Activated CD4-positive, CD25-positive, alpha-beta regulatory T cell (primary cell): ENCODE measurements at places on chromosomes 4 and X.

GRCh38 chrX:85111347-85111746 is 107.7 kb downstream of the APOOL start:
- no peak for DNase-seq

DNA sequence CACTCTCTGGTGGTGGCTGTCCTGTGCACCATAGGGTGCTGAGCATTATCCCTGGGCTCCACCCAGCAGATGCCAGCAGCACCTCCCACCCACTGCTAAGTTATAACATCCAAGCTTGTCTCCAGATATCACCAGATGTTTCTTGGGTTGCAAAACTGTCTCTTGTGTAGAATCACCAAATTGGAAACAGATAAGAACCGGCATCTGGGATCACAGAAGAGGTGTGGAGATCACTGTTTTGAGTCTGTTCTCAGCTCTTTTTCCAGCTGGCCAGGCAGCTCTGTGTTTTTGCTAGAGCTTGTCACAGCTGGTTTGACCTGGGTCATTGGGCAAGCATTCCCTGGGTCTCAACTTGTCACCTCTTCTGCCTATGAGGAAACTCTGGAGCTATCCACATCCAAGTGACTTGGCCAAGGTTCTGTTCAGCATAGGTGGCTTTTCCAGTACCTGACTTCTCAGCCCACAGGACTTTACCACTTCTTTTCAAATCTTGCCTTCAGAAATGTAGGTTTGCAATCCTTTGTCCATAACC is 15.3 kb upstream of the PUDP start:
- no peak for DNase-seq

- DNase-seq: no peak
These were observed 142.4 kb upstream of the CPXCR1 start for GRCh38 chrX:88604433-88605221.

DNA sequence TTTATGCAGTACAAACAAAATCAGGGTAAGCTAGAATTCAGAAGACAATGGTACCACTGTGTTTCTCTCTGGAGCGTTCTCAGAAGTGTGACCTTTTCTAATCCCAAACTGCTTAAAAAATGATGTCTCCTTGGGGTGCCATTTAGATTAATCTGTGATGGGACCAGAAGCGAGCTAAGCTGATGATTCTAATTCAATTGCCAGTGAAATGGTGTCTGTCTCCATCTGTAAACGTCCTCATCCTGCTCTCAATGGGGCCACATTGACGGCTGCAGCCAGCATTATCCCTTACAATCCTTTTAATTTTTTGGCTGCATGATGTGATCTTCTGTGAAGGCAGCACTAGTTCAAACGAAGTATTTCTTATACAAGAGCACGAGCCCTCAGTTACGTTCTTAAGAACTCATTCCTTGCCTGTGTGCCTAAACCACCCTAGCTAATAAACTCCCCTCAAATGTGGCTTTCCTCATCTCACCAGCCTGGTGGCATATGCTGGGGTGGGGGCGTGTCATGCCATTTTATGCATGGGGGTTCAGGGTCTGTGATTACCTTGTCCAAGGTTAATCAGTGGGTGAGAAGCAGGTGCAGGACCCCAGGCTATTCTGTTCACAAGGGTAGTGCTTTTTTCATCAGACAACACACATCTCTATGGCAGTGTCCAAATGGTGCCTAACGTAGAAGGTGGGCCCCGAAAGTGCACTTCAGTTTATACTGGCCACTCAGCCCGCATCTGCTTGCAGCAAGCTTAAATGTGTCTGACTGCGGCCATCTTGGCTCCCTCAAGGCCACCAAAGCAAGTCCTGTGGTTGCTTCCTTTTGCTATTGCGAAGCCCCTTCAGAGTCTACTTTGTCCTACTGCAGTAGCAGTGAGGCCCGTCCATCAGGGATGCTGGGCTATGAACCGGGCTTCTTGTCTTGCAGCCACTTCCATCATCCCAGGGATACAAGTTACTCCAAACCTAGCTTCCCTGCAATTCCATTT is 45.7 kb upstream of the SLC2A9 start:
- DNase-seq: no peak

GRCh38 chr4:181194096-181194495 is 1049.1 kb upstream of the TENM3 start:
- DNase-seq: no peak

DNA sequence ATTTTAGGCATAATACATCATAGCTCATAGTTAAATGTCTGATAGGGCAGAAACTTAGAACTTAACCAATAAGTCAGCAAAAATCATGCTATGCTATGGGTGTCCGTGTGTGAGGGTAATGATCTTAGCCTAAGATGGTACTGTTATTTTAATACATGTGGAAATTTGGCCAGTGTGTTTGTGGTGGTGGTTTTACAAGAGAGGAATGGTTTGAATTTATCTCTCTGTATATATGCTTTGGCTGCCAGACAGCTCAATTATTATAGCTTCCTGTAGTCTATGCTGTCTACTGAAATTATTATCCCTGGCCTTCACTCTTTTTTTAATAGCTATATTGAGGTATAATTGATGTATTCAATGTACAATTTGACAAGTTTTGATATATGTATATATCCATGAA is 21.3 kb downstream of the ZNF330 start:
- no peak for DNase-seq

- no peak for DNase-seq
These were observed 339.7 kb upstream of the PCDH7 start for GRCh38 chr4:30380404-30380998.

GRCh38 chr4:153026591-153027346 is 90.6 kb downstream of the FHDC1 start:
- DNase-seq: no peak

GRCh38 chr4:91448668-91449330 is 855.0 kb upstream of the GRID2 start:
- no peak for DNase-seq

GRCh38 chrX:47489507-47490275 is 6.7 kb upstream of the ZNF41 start:
- no peak for DNase-seq

DNA sequence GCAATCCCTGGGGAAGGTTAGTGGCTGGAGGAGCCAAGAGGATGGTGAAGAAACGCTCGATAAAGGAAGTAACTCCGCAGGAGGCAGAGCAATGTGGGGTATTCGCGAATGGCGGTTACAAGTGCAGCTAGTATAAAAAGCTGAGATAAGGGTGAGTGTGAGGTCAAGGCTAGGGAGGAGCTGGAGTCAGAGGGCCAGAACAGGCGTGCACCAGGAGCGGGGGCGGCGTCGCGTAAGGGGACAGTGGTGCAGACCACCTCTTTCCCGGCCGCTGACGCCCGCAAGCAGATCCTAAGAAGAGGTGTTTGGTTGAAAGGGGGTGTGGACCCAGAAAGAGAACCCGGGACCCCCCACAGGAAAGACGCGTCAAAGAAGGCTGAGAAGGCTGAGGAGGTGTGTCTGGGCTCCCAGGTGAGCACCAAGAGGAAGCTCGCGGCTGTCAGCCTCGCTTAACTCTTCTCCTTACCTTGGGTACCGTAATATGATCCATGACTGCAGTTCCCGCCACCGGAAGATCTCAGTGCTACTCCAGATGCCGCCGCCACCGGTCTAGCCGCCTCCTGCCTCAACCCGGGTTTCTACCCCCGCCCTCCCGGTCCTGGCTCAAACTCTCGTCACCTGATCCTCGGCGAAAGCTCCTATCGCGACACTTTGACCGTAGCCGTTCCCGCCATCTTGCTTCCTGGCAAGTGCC is at the start of gene MTMR8:
Gene MTMR8 (minus strand): TSS at position 579 of the 694 bp plus-strand sequence. CDS start 89 bp downstream, at position 490.
- peak; percentile 38 for DNase-seq

- no peak for DNase-seq
These were observed 63.8 kb upstream of the TAPT1 start for GRCh38 chr4:16289897-16290554.
